SHP77 treated with DMSO at 0.1 percent for 48 hours (cell line): ENCODE measurements at places on chromosomes 2 and 18.
A peak's percentile ranks its signal among the peaks of the same experiment; 100 is the strongest.

DNA sequence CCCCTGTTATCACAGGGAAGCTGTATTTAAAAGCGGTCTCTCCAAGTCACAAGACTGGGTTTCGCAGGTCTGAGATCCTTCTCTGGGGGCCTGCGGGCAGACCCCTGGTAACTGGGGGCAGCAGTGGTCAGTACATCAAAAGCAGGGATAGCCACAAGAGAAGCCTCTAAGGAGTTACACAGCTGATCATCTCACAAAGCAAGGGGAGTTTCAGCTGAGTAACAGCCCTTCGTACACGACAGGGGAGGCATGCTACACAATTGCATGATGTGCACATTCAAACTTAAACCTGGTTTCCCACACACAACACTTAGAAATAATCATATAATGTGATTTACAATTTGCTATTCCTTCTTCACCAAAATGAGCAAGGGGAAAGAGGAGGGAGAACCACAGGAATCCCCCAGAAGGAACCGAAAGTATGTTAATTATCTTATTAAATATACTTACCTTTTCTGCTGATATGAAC lies 87.5 kb downstream of the TMEM131 start:
- no peak for DNase-seq

GRCh38 chr2:222289278-222290160 lies 9.3 kb downstream of the PAX3 start:
- no peak for DNase-seq

DNA sequence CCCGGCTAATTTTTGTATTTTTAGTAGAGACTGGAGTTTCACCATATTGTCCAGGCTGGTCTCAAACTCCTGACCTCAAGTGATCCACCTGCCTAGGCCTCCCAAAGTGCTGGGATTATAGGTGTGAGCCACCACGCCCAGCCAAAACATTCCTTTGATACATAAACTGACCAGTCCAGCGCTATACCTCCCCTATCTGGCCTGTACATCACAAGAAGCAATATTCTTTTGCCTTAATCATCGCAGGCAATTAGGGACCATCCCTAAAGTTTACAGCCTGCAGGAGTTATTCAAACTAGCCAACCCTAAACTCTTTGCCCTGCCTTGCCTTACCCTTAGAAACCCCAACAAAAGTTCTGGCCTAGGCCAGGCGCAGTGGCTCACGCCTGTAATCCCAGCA lies 6.8 kb upstream of the PPM1G start:
- DNase-seq = no peak

DNA sequence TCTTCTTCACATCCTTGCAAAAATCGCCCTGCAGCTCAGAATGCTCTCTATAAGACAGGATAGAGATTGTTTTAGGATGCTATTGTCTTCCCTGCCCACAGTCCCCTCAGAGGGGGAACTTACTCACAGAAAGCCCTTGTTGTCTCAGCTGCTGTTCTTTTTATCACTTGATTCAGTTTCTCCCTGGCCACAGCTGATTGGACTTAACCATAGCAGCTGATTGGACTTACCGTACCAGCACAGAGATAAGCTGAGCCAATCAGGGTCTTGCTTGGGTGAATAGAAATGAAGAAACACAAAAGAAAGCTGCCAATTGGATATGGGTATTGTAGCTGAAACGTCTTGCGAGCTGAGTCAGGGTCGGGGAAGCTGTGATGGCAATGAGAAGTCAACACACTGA lies 194.2 kb upstream of the MEX3C start:
- no peak for DNase-seq

GRCh38 chr18:76686737-76687231 lies 135.6 kb upstream of the ZNF236 start:
- DNase-seq = peak; percentile 80

DNA sequence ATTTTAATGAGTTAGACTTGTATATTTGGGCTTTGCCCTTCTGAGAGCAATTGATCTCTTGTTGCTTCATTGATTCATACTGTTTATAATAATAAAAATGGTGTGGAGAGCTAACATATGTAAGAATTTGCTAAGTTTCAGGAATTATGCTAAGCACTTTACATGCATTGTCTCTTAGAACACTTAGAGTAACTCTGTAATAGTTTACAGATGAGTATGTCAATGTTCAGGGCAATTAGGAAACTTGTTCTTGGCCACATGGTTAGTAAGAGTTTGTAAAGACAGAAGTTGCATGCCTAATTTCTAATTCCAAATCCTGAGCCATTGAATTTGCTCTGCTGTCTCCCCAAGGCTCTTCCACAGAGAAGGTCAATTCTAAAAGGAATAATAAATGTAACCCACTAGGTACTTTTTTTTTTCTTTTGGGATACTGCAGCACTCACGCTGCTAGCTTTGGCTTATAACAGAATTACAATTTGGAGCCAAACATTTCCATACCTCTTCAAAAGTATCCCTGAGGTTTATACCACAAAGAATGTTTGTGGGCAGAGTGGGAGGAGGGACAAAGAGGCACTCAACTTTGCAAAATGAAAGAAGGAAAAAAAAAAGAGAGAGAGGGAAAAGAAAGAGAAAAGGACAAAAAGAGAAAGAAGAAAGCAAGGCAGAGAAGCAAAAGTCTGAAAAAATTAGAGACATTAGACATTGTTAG lies 232.4 kb downstream of the CALCRL start:
- no peak for DNase-seq

- no peak for DNase-seq
Measured at GRCh38 chr2:120442923-120443571, 97.1 kb downstream of the INHBB start.

- no peak for DNase-seq
Measured at GRCh38 chr2:236633775-236634560, 64.3 kb downstream of the ACKR3 start.

DNA sequence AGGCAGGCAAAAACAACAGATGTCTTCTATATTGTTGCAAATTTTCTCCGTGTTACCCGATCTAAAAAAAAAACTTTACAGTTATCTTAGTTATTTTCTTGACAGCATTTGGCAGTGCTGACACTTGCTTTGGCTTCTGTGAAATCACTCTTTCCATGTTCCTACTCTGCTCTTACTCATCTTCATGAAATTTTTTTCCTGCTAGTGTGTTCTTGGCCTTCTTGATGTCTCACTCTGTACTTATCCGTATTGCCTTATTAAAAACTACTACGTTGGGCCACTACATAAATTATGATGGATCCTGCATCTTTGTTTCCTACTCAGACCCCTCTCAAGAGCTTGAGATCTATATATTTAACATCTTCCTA lies 134.4 kb downstream of the IKZF2 start:
- no peak for DNase-seq

GRCh38 chr2:62527478-62528210 lies 21.6 kb upstream of the TMEM17 start:
- no peak for DNase-seq

DNA sequence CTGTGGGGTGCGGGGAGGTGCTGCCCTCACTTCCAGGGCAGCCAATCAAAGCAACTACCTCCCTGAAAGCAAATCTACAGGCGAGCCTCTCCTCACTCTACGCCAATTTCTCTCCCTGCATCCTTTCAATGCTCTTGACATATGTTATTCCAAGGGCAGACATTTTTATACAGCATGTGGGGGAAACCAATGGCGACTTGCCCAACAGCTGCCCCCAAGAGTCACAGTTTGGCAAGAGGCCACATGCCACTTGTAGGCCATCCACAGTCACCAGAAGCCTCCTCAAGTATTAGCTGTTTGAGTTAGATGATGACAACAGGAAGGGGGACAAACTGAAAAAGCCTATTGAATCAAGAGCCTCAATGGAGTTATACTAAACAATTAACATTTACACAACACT lies 114.6 kb downstream of the MYO5B start:
- no peak for DNase-seq
